ENCODE measurements at places on chromosomes 7 and 10. TPM values are rescaled to one million over a fixed set of nuclear protein-coding genes. Genes with fewer than 3 reads are reported as not detected.

AGAP6 gene
- total RNA-seq, result 16.7 TPM

GRCh38 chr7:134174795-134175261, 47.7 kb downstream of the LRGUK start:
- no peaks in the 10 kb centered on the region for H3K36me3 ChIP-seq
- H3K27ac ChIP-seq, result no peak overlapping the region
- DNase-seq, result peak; percentile 25
- H3K4me3 ChIP-seq, result no peak overlapping the region

DNA sequence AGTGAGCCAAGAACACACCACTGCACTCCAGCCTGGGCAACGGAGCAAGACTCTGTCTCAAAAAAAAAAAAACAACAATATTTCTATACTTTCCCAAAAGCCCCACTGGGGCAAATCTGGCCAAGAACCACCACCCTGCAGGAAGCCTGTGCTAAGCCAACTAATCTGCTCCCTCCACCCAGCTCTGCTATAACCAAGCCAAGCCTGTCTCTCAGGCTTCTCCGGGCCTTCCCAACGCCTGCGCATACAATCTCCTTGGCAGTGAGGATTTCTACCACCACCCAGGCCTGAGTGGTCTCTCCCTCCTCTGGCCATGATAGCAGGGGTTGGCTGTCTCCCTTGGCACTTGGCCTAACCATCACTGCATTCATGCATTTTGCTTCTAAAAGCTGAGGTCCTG, 14.2 kb downstream of the DDX56 start:
- H3K27ac ChIP-seq, result no peak overlapping the region
- peaks cover 5% of the 10 kb centered on the region for H3K36me3 ChIP-seq
- H3K4me3 ChIP-seq, result no peak overlapping the region
- DNase-seq, result no peak

- H3K27me3 ChIP-seq, result peaks cover 65% of the 10 kb centered on the region
- H3K36me3 ChIP-seq, result no peaks in the 10 kb centered on the region
- no peak for DNase-seq
- H3K27ac ChIP-seq, result no peak overlapping the region
Measured at GRCh38 chr7:150903606-150904005, 51.3 kb downstream of the AOC1 start.

GRCh38 chr10:109966961-109967738, 40.6 kb upstream of the ADD3 start:
- no peaks in the 10 kb centered on the region for H3K4me1 ChIP-seq
- no peak overlapping the region for H3K4me3 ChIP-seq

DNA sequence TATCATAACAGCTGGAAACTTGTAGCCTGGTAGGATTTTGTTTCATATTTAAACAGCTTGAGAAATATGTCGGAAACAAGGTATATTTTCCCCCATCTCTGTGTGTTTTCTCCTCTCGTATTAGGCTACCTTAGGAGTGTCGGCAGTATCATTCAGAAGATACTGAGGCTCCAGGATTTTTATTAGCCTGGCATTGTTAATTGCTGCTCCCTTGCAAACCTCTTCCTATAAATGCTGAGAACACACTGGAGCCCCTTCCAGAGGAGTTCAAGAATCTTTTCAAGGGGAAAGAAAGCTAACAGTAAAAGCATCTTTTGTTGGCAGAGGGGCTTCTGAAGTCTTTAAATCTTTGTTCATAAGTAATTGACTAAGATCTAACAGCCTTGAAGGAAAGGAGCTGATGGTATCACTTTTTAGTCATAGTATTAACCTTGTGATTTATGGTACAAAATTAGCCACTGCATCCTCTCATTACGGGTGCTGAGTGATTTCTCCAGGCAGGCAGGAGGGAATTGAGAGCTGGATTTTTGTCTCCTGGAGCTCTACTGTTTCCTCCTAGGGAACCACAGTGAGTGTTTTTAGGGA, 998.7 kb downstream of the LRMDA start:
- no peak overlapping the region for H3K27ac ChIP-seq
- H3K27me3 ChIP-seq, result no peaks in the 10 kb centered on the region
- no peak for DNase-seq
- no peaks in the 10 kb centered on the region for H3K36me3 ChIP-seq

HOXA5 gene
- not detected for total RNA-seq

TRPV6 gene
- total RNA-seq, result not detected

DNA sequence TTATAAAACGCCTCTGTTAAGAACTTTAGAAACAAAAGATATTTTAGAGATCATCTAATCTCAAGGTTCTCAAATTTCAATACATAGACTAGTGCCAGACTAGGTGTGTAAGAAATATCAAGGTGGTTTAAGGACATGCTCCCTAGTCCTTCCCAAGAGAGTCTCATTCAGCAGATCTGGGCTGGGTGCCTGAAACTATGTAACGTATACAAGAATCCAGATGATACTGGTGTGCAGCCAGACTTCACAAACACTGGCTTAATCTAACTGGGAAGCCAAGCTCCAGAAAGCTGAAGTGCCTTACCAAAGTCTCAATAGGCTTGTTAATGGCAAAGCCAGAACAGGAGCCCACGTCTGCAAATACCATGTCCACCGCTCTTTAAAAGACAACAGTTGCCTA, 105.0 kb upstream of the AMPH start:
- no peaks in the 10 kb centered on the region for H3K4me1 ChIP-seq
- H3K36me3 ChIP-seq, result peaks cover 19% of the 10 kb centered on the region
- H3K4me3 ChIP-seq, result no peak overlapping the region
- no peak overlapping the region for H3K27ac ChIP-seq
- no peak for DNase-seq

DNA sequence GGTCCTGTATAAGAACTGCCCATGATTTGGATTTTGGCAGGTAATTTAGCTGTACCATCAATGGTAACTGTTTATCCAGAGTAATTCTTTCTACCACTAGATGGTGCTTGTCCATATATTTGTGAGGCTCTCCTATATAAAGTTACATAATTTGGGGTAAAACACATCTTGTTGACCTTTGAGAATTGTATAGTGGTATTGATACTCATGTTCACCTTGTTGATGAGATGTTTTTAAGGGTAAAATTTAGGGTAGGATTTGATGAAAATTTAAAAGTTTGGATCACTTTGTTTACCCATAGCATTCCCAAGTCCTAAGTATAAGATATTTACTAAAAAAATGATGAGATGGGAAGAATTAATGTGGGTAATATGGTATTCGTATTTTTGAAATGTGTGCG, 31.6 kb downstream of the ST7 start:
- no peaks in the 10 kb centered on the region for H3K4me1 ChIP-seq
- DNase-seq, result no peak
- no peaks in the 10 kb centered on the region for H3K27me3 ChIP-seq

- peaks cover 76% of the 10 kb centered on the region for H3K36me3 ChIP-seq
- no peaks in the 10 kb centered on the region for H3K27me3 ChIP-seq
- H3K4me1 ChIP-seq, result peaks cover 56% of the 10 kb centered on the region
- no peak overlapping the region for H3K27ac ChIP-seq
- no peak overlapping the region for H3K4me3 ChIP-seq
- no peak for DNase-seq
Measured at GRCh38 chr7:100093498-100093897, 4.7 kb downstream of the COPS6 start.

DNA sequence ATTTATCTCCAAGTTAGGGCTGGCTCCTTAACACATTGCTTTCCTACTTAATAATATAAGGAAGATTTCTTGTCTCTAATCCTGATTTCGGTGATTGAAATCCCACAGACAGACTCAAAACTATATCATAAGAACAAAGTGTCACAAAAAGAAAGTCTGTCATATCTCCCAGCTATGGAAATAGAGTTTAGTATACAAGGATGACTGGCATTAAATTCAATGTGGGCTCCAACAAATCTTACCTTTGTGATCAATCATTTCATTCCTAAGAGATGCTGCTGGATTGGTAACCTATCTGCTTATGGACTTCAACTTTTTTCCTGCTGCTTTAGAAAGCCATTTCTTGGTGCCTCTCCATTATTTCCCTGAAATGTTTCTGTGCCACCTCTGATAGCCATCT, 39.5 kb upstream of the ZRANB1 start:
- H3K27me3 ChIP-seq, result peaks cover 12% of the 10 kb centered on the region
- no peak for DNase-seq
- H3K4me3 ChIP-seq, result no peak overlapping the region
- H3K27ac ChIP-seq, result no peak overlapping the region

DNA sequence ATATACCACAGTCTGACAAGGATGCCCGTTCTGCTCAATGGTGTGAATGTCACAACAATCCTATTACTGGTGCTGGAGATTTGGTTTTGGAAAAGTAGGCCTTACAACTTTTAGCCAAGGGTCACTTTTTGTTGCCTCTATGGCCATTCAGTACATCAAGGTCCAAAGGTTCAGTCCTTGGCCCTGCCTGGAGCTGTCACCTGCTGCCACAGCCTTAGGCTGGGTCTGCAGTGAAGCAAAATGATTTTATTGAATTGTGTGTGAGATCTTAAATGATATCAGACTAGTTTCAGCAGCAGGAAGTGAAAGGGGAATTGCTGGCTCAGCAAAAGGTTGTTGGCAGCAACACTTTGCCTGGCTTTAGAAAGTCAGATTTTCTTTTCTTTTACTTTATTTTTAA, 427.6 kb downstream of the THSD7A start:
- DNase-seq, result no peak
- no peaks in the 10 kb centered on the region for H3K27me3 ChIP-seq
- H3K27ac ChIP-seq, result no peak overlapping the region
- H3K4me1 ChIP-seq, result no peaks in the 10 kb centered on the region
